Keratinocyte (primary cell): ENCODE measurements at places on chromosomes 7 and 10. TPM values are rescaled to one million over a fixed set of nuclear protein-coding genes. Genes with fewer than 3 reads are reported as not detected.

The TUBB8 gene
- 0.05 to 0.10 TPM in 2 of 3 replicates, not detected in the other for polyA plus RNA-seq

- H3K4me1 ChIP-seq, result peaks cover 12% of the 10 kb centered on the region
- H3K4me3 ChIP-seq, result peak overlapping the region; percentile 82
- no peak for DNase-seq
- H3K27me3 ChIP-seq, result no peaks in the 10 kb centered on the region
- H3K36me3 ChIP-seq, result no peaks in the 10 kb centered on the region
These were observed 589 bp downstream of the LSM8 start for GRCh38 chr7:118184565-118184940.

DNA sequence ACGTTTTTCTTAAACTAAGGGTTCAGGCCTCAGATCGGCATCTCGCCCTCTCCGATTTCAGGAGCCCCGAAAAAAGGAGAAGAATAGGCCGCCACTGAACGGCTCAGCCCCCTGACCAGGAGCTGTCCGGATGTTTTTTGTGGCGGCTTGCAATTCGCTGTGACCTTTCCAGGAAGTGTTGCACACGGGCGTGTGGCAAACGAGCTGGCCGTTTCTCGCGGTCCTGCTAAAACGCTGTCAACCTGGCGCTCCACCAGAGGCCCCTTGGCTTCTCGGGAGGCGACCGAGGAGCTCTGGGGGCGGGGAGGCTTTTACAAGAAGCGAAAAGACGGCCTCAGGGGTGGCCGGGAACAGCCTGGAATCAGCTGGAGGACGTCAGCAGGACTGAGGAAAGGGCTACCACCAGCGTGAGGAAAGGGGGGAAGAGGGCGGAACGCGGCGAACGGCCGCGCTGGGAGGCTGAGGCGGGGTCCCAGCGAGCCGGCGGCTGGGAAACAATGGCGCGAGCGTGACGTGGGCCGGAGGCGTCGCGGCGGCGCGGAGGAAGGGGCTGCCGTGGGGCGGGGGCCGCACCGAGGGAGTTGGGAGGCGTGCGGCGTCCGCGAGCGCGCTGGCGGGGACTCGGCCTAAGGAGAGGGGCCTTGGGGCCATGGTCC is 493 bp downstream of the NT5C2 start:
- H3K27ac ChIP-seq, result peak overlapping the region; percentile 81
- no peaks in the 10 kb centered on the region for H3K36me3 ChIP-seq
- H3K4me1 ChIP-seq, result peaks cover 12% of the 10 kb centered on the region
- no peaks in the 10 kb centered on the region for H3K27me3 ChIP-seq
- peak overlapping the region; percentile 94 for H3K4me3 ChIP-seq
- DNase-seq, result no peak

The FFAR4 gene
- not detected in 3 replicates for polyA plus RNA-seq
